Neuronal stem cell (in vitro differentiated cells): ENCODE measurements at places on chromosomes 2 and 18.

- no peak for DNase-seq
Observed at GRCh38 chr2:237466211-237466610, 20.8 kb upstream of the MLPH start.

DNA sequence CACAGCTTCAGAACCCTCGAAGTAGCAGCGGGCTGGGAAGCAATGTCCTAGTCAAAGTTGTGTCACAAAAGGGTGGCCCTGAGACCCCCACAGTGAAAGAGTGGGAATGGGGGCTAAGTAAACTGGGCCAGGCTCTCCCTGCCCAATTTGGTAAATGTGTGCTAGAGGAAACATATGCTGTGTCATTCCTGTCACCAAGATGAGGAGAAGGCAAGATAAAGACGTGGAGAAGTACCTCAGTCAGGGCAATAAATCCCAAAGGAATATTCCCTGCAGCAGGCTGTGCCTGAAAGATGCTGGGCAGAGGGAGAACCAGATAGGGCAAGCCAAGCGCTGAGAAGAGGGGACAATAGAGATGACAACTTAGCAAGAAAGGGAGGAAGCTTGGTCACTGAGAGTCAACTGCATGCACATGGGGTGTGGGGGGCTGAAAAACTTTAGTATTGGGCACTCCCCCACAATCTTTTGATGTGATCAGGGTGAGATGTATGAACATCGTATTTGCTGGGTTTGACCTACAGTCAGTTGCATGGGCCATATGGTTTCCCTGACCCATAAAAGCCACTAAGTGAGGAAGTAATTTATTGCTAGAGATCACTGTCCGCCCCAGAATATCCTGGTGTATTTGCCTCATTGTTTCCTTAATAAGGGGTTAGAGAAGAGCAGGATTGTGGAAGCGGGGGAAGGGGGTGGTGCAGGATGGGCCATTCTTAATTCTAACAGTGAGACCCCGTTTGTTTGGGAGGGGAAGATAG, 49.9 kb upstream of the CXCR4 start:
- no peak for DNase-seq

DNA sequence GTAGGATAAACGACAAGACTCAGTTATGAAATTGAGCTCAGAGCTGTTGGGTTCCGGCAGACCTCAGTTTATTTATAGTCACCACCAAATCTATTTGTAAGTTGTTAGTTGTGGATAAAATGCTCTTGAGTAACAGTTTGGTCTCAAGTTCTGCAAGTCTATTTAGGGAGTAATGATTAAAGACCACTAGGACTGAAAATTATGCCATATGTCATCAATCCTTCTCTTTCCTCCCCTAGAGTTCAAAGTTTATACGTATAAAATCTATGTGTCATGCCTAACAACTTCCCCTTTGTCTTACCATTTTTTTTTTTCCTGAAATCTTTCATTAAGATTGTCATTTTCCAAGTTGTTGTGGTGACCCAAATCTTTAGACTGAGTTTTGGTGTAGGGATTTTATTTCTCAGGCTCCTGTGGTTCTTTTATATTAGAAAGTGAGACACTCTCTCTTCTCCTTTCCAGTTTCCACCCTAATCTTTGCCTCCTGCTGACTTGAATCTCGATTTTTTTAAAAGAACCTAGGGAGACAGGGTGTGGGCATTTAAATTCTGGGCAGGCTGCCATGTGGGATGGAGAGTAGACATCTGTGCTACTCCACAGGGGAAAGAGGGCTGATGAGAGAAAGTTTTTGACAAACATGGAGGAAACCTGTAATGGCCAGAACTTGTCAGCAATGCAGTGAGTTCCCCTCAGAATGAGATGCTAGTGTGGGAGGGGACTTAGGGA, 51.0 kb downstream of the LAMA3 start:
- DNase-seq, result no peak

DNA sequence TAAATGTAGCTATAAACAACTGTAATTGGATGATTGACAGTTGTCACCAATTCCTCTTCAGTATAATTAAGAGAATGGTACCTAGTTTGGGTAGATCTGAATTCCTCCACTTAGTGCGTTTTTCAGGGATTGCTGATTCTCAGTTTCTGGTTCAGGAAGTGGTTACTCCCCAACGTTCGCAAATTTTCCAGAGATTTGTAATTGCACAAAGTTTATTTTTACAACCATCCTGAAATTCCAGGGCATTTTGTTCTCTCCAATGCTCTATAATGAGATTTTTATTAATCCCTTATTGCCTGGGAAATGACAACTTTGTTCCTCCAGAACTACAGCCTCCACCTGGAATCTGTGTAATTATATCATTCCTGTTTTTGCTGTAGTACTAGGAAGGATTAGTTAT, 710.6 kb upstream of the ZEB2 start:
- no peak for DNase-seq

- DNase-seq, result no peak
Observed at GRCh38 chr2:206250041-206250897, 24.2 kb upstream of the ZDBF2 start.

DNA sequence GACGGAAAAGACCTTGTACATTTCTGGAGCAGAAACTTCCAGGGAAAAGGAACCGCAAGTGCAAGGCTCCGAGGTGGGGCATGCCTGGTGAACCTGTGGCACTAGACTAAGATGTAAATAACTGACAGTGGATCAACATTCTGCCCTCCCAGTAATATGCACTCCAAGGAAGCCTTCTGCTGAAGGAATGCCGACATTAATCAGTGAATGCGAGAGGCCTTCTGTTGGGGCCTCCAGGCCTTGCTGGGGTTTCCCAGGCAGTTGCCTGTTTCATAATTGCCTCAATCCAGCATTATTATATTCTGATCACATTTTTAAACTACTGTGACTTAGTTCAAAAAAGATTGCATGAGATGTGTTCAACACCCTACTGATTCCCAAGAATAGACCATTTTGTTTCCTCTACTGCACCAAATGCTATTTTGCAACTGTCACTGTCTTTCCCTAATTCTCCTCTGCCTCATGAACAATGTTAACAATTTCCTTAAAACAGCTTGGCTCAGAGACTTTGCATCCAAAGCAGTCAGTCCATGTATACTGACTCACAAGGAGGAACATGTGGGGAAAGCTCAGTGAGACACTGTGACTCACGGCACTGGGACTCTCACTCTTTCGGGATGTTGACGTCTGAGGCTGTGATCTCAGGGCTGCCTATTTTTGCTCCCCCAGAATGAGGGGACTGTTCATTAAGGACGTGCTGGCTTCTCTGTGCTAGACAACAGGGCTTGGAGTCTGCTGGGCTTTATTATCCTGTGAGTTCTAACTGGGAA, 10.5 kb upstream of the DSG2 start:
- no peak for DNase-seq

GRCh38 chr2:191957996-191958860, 111.3 kb upstream of the CAVIN2 start:
- no peak for DNase-seq

GRCh38 chr2:187188783-187189631, 259.0 kb downstream of the CALCRL start:
- no peak for DNase-seq

GRCh38 chr2:156765043-156765442, 328.9 kb downstream of the GPD2 start:
- DNase-seq, result no peak

DNA sequence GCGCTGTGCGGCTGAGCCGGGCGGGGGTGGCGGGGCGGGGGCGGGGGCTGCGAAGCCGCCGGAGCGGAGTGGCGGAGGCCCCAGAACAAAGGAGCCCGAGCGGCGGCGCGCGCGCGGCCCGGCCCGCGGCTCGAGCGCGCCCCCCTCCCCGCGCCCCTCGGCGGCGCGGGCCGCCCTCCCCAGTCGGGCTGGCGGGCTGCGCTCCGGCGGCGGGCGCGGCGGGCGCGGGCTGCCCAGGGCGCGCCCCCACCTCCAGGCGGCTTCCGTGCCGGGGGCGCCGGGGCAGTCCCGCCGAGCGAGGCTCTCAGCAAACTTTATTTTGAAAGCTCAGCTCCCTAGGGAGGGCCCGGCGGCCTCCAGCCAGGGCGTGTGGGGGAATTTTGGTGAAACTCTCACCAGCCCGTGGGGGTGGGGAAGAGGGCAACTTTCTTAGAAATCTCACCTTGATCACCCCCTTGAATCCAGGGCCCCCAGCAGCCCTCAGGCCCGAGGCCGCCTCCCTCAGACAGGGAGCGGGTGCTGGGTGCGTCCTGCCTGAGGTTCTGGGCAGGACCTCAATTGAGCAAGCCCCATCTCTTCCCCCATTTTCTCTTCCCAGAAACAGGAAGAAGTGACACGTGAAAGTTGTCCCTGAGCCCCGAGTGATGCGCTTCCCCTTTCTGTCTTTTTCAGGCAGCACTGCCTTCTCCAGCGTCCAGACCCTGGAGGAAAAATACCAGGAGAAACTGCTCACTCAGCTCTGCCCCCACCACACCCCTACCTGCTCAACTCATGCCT, 786 bp downstream of the TET3 start:
- DNase-seq, result no peak

DNA sequence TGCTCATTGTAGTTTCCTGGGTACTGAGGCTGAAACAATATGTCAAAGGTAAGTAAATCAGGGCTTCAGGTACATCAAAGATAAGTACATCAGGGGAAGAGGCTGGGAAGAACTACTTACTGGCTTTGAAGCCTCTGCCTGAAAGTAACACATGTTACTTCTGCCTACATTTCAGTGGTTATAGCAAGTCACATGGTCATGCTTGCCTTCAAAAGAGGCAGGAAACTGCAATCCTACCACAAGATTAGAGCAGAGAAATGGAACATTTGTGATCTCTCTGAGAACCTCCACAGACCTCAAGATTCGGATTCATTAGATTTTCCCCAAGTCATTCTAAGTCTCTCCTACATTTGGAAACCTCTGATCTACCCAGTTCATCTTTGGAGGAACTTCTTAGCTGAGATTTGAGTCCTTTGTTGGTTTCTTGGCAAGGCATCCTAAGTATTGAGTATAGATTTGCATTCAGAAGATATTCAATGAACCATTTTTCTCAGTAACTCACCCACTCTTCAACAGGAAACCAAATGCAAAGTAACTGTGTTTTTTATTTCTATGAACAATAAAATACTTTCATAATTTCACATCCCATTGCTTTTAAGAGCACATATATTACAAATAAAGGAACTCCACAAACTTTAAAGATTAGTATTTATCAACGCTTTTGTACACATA, 48.5 kb upstream of the CCDC195 start:
- no peak for DNase-seq

- DNase-seq, result peak; percentile 68
Observed at GRCh38 chr18:686339-687111, 25.9 kb downstream of the ENOSF1 start.

DNA sequence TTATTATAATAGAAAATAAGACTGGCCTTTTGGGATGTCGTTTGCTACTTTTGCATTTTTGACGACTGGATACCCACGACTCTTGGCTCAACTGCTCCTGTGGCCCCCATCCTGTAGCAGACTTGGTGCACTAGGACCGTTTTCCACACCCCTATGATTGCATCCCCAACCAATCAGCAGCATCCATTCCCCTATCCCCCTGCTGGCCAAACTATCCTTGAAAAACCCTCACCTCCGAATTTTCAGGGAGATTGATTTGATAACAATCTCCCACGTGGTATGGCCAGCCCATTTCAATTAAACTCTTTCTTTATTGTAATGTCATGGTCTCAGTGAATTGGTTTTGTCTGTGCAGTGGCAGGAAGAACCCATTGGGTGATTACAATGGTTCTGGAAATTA, 37.9 kb upstream of the TTR start:
- DNase-seq, result no peak

DNA sequence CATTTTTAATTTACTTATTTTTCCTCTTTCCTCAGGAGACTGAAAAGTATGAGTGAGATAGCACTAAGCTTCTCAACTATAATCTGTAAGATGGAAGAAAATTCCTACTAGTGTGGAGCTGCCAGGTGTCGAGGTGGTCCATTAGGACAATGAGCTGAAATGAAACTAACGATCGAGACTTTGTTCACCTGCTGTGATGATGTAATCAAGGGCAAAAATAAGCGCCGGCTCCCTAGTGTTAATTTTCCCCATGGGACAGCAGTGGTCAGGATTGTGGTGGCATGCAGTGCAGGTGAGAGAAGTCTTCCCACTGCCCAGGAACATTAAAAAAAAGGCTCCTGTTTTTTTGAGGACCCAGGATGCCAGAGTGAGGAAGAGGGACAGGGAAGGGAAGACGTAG, 859.1 kb upstream of the GCFC2 start:
- DNase-seq, result no peak

GRCh38 chr2:85178980-85179411, 45.8 kb downstream of the TCF7L1 start:
- no peak for DNase-seq

- no peak for DNase-seq
Observed at GRCh38 chr2:43302182-43302960, 76.0 kb upstream of the ZFP36L2 start.
